ENCODE measurements at places on chromosomes 16 and 17.

GRCh38 chr17:82880620-82881323, 41.0 kb upstream of the ZNF750 start:
- DNase-seq = no peak

- DNase-seq = peak; percentile 46
These were observed 8.6 kb upstream of the TSPOAP1 start for GRCh38 chr17:58337210-58337599.

DNA sequence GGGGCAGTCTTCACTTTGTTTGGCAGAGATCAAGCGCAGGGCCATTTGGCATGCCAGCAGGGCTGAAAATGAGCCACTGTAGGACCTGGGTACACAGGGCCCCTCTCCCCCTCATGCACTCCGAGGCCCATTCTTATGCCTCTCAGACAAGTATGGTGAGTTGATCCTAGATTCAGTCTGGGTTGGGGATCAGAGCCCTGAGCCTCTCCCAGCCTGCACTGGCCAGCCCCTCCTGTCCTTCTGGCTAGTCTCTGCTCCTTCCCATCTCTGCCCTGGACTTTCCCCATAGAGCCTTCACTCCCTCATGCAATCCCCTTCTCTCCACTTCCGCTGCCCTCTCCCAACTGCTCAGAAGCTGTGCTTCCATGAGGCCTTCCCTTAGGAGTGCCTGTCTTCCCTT, 31.0 kb downstream of the SMARCE1 start:
- no peak for DNase-seq

DNA sequence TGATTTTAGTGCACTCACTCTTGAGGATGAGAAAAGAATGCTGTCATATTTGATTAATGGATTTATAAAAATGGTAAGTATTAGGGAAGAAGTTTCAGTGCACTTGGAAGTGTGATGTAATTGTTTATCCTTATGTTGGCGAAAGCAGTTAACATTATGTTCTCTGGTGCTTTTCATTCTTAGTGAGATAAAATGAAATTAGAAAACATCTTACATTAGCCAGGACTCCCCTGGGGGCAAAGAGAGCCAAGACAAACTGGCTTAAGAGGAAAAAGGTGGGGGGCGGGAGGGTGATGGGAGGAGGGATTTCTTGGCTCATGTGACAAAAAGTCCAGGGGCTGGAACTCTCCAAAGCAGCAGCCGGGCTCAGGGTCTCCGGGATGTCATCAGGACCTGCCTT, 73.2 kb downstream of the KNOP1 start:
- no peak for DNase-seq

GRCh38 chr17:83121921-83122820, 42.8 kb downstream of the METRNL start:
- no peak for DNase-seq

DNA sequence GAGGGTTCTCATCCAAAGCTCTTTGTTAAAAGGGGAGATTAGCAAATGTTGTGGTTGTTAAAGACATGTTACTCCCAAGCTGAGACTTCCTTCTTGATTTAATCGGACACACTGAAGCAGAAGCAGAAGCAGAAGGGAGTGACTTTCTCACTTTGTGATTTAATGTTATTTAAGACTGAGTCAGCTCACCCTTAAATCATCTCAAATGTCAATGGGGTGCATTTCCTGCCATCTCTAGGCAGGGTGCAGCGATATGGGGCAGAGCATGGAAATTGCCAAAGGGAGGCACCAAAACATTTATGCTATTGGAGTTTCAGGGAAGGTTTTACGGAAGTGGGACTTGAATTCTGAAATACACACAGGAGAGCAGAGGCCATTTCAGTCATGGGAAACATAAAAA, 283.6 kb downstream of the ABCC12 start:
- DNase-seq = no peak

GRCh38 chr16:88633684-88634140, 4.7 kb upstream of the IL17C start:
- peak; percentile 40 for DNase-seq

- DNase-seq = no peak
These were observed 79.0 kb downstream of the CA10 start for GRCh38 chr17:52079496-52079895.

GRCh38 chr16:22355487-22355908, 18.9 kb downstream of the CDR2 start:
- DNase-seq = no peak

- DNase-seq = no peak
These were observed 50.6 kb downstream of the RNF112 start for GRCh38 chr17:19461681-19462080.

DNA sequence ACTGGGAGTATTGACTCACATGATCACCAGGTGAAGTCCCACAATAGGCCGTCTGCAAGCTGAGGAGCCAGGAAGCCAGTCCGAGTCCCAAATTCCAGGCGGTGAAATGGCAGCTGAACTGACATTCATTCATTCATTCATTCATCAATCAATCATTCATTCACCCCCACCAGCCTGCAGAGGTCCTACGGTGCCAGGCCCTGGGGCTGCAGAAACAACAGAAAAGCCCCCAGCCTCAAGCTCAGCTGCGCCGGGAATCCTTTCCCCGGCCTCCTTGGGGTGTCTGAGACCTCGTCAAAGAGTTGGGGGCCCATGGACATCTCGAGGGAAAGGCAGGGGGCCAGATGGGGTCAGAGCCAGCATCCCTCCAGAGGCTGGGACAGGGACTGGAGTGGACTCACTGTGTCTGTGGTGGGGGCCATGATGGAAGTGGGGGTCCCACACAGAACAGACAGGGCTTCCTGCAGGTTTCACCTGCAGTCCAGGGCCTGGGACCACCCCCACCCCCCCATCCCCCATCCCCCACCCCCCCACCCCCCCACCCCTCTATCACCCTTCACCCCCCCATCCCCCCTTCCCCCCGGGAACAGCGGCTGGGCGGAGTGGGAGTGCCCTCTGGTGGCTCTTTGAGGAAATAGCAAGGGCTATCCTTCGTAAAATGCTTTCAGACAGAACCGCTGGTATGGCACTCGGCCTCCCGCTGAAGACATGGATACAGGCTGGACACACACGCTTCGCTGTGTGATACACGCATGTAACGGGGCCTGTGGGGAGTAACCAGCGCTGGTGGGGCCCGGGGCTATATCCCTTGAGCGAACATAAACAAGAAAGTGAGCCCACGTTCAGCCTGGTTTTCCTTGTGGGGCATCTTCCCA, 8.5 kb upstream of the ZC3H18 start:
- DNase-seq = peak; percentile 17

DNA sequence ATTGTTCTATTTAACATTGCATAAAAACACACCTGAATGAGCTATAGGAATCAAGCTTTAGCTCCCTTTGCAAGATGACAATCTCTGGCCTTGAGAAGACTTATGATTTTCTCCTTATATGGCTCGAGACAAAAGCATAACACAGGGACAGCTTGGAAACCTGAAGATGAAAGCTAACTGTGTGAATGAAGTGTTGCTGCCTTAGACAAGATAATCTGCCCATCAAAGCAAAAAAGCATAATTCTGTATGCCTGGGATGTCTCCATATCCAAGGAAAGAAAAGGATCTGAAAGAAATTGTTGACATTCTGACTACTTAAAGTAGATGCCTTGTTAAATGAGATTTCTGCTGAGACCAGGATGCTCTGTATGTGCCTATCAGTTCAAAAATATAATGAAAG, 526.7 kb upstream of the TOM1L1 start:
- DNase-seq = no peak

GRCh38 chr17:80029258-80029974, 6.3 kb downstream of the TBC1D16 start:
- peak; percentile 13 for DNase-seq

GRCh38 chr17:34398990-34399389, 36.0 kb upstream of the CCL1 start:
- DNase-seq = peak; percentile 79

DNA sequence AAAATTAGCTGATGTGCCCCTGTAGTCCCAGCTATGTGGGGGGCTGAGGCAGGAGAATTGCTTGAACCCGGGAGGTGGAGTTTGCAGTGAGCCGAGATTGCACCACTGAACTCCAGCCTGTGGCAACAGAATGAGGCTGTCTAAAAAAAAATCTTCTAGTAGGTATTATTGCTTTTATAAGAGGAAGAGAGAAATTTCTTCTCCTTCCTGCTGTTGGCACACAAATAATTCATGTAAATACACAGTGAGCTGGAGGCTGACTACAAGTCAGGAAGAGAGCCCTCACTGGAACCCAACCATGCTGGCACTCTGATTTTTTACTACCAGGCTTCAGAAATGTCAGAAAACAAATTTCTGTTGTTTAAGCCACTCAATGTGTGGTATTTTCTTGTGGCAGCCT, 6.7 kb downstream of the PRDM7 start:
- DNase-seq = peak; percentile 49

DNA sequence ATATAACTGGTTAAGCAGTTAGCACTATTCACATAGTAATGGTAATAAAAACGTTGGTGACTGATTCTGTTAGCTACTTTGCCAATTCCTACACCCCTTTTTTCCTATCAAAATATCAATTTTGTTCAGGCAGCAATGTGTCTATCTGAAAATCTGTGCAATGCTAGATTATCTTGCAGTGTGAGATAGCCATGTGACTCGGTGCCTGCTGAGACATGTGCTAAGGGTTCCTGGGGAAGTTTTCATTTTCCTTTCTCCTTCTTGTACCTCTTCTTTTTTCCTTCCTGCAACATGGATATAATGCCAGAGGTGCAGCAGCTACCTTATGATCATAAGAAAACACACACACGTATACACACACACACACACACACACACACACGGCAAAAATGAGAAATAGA, 100.5 kb upstream of the SHISA6 start:
- DNase-seq = no peak

- no peak for DNase-seq
These were observed 14.8 kb downstream of the PSMD3 start for GRCh38 chr17:39995438-39995837.

GRCh38 chr16:73426433-73427160, 378.7 kb upstream of the ZFHX3 start:
- DNase-seq = no peak

DNA sequence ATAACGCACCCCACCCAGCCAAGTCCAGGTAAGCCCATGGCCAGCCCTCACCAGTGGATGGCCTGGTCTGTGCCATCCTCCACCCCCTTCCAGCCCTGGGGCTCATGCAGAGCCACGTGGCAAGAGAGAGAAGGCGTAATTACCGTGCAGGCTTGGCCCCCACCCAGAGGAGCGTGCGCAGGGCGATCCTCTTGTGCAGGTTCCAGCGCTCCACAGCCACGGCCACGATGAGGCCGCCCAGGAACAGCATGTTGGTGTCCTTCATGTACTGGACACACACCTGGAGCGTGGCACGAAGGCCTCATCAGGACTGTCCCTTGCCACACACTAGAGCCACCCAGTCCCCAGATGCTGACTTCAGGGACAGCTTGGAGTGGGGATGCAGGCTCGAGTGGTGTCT, 6.7 kb downstream of the SLC13A5 start:
- DNase-seq = no peak

DNA sequence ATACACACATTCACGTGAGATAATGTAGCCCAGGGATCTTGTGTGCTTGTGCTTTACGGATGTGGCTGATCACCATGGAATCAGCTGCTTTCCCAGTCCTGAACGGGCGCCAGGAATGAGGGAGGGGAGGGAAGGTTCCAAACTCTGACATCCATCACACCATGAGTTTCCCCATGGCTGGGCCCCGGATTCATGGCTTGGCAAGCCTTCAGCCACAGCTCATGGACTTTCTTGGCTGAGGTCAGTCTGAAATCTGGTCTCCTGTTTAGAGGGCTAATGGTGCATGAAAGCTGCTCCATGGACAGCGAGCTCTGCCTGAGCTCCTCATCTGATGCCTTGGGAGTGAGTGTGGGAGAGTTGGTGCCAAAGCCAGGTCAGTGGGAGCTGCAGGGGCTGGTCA, 767.6 kb upstream of the EEF2KMT start:
- no peak for DNase-seq

GRCh38 chr16:85735946-85736345, 14.9 kb downstream of the C16orf74 start:
- no peak for DNase-seq

DNA sequence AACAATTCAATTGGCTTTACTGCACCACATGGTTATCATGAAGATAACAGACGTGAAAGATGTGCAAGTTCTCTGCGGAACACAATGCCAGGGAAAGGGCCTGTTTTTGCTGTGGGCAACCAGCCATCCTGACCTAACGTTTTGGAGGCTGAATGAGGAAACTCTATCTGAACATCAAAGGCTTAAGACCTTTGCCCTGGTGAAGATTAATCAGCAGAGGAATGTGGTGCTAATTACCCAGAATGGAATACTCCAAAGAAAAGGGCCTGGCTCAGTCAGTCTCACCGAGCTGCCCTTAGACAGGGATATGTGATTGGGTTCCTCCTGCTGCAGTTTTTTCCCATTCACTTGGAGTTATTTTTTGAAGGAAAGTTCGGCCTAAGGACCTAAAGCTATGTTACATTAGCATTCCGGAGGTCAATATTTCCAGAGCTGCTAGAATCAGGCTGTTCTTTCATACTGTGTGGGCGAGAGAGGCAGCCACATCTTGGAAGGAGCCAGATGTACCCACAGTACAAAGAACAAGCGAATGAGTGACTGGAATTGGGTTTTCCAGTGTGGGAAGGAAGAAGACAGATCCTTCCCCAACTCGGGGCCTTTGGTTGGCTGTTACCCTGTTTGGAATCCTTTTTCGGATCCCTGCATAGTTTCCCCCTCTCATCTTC, 15.5 kb downstream of the ASIC2 start:
- DNase-seq = no peak

DNA sequence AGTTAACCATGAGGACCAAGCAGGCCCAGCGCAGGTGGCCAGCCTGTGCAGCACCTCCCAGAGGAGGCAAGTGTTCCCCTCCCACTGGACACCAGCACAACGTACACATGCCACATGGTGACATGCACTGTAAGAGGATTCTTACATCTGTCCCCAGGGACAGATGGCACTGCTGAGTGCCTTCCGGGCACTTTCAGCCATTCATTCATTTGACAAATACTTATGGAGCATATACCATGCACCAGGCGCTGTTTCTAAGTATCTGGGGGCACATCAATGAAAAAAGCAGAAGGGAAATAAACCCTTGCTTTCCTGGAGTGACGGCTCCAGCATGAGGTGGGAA, 79.6 kb downstream of the GAS7 start:
- DNase-seq = no peak

GRCh38 chr17:64126918-64127317, 3.0 kb downstream of the ERN1 start:
- DNase-seq = no peak

DNA sequence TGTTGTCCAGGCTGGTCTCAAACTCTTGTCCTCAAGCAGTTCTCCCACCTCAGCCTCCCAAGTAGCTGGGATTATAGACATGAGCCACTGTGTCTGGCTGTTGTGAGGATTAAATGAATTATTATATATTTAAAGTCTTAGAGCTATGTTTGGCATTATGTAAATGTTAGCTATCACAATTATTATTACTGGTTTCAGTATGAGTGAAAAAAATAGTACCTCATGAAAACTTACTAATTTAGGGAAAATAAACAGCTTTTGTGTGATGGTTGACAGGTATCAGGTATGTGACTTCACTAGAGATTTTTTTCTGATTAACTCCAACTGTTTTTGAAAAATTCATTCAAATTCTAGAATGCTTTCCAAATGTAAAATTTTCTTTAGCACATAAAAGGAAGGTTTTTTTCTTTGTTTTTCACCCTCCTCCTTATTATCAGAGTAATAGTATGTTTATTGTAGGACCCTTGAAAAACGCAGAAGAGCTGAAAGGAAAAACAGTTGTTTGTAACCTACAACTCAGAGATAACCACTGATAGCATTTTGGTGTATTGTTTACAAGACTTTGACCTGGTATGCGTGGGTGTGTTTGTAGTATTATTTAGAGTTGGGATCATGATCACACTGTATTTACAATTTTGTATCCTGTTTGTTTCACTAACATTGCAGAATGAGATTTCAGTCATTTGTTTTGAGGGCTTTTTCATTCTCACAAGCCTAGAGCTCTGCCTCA, 13.2 kb downstream of the NLK start:
- DNase-seq = no peak

Data from AML-193 (cell line).